ENCODE measurements at places on chromosomes 3 and 15.
A peak's percentile ranks its signal among the peaks of the same experiment; 100 is the strongest.

DNA sequence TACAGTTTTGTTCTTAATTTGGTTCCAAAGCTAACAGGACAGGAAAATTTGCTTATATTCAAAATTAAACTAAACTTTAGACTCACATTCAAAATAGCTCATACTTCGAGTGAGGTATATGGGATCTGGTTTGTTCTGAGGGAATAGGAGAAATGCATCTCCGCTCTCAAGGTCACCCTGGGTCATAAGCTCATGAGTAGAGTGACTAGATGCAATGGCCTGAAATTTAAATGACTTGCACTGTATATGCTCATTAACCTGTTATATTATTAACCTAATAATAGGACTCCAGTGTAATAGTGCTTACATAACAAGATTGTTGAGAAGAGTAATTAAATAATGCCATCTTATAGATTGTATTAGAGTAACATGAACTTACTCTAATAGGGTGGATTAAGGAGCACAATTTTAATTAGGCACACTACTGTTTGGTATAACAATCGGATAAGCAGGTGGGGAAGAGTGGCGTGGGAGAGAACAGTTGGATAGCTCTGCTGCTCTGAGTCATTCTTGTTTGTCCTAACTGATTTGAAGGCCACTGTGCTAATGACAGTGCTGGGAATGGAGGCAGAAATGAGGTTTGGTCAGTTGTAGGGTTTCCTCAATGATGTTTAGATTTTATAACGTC is 5.2 kb downstream of the NKTR start:
- no peak for DNase-seq

GRCh38 chr3:141526709-141527108 is 39.9 kb downstream of the RASA2 start:
- DNase-seq = no peak

DNA sequence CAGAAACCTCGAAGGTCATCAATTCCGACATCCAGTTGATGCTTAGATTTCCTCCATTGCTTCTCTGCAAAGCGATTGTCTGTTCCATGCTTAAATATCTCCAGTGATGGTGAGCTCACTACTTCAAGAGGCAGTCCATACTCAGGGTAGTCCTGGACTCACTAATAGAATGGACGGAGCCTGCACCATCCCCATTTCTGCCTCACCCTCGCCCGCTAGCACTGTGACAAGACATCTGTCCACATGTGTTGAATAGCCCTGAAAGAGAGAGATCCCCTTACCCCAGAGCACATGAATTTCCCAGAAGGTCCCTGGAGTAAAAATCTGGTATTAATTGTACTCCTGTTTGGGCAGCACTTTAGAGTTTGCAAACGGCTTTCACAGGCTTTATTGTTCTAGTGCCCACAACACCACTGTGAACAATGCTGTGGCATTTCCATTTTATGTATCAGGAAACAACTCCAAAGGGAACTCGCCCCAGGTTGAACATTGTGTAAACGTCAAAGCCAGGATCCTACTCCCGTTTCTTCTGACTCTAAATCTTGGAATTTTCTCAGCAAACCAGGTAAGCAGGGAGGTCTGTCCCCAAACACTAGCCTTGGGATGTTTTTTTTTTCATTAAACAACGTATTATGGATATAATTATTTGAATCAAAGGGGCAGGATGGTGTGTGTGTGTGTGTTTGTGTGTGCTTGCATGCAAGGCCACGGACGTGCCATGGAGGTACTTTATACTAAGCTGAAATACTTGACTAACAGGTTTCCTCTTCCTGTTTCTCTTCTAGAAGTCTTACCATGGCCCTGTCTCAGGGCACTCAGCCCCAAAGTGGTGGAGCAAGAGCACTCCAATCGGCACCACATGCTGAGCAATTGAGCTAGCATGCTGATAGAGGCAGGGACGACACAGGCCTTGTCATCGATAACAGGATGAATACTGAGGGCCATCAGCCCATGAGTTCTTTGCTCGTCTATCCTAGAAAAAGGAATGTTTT is 198.3 kb downstream of the OPA1 start:
- DNase-seq = no peak

GRCh38 chr15:78455749-78456148 is 17.7 kb downstream of the IREB2 start:
- no peak for DNase-seq

DNA sequence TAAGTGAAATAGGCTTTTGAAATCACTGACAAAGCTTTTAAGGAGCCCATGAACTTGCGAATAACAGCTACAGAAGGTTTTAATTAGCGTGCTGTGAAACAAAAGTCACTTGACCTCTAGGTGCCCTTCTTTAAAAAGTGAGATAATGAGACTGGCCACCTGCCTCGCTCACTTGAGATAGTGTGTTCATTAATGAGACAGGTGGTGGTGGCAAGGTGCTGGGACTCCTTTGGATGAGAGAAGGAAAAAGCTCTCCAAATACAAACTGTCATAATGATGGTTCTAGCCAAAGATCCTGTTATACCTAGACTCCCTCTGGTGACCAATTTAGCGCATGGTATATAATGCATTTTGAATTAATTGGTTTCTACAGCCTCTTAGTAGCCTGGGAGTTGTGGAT is 22.7 kb upstream of the IREB2 start:
- DNase-seq = no peak

- no peak for DNase-seq
Observed at GRCh38 chr3:175274056-175274455, 414.9 kb downstream of the NAALADL2 start.

- DNase-seq = no peak
Observed at GRCh38 chr3:172280406-172281051, 167.7 kb downstream of the GHSR start.

DNA sequence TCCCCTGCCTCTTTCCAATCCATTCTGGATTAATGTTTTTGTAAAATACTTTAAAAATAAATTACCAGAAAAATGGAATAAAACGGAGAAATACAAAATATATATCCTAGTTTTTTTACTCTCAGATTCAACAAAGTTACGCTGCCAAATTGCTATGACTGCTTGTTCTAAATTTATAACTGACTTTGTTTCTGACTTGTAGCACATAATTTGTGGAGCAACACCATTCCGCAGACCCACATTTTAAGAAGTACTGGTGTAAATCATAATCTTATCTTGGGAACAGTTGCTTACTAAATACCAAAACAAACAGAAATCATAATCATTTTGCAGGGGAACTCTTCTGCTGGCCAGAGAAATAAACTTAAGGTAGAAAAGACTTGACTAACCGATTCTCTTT is 339.4 kb upstream of the CBLB start:
- DNase-seq = no peak

DNA sequence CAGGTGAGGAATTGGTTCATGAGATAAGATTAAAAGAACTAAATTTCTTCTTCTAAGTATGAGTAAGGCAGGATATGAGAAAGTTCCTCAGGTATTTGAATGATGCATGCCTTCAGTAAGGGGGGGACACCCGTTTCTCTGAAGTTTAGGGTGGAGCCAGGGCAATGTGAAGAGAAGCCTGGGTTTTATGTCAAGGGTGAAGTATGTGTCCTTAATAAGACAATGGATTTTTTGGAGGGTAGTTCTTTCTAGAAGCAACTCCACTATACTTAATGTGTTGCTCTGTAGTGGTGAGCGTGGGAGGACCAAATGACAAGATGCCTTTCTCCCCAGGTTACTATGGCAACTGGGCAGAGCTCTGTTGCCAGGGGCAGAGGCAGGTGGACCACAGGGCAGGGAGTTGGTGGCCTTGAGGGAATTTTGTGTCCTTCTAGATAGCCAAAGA is 44.0 kb downstream of the PHLDB2 start:
- DNase-seq = no peak

- no peak for DNase-seq
Observed at GRCh38 chr15:70604666-70605315, 158.6 kb downstream of the UACA start.

DNA sequence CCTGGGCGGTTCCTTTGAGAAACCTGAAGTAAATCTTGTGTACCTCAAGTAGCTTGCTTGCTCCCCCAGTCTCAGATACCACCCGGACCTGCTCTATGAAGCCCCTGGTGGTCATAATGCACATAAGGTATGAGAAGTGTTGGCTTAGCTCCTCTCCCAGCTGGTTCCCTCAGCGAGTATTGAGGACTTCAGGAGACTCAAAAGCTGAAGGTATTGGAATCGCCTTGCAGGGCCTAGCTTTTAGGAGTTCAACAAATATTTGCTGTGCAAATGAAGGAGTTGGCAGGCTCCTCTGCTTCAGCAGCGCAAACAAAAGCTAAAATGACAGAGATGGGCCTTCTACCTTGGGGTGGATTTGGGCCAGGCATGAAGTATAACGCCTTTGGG is 1.7 kb downstream of the CMTM8 start:
- DNase-seq = peak; percentile 16

- DNase-seq = no peak
Observed at GRCh38 chr15:40785164-40785563, 15.4 kb downstream of the C15orf62 start.

DNA sequence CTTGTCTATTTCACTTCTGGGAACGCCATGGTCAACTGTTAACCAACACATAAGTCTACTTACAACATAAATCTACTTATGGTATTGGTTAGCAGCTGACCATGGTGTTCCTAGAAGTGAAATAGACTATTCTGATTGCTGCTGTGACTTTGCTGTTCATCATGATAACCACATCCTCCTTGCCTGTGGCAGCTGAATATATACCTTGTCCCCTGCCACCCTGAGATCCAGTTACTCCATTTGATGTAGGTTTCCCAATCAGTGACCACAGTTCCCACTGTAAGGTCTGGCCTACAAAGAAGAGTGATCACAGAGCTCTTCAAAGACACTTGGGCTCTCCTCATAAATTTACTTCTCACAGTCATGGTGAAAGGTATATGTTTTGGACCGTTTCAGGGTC is 66.8 kb upstream of the ALDH1A3 start:
- DNase-seq = no peak

DNA sequence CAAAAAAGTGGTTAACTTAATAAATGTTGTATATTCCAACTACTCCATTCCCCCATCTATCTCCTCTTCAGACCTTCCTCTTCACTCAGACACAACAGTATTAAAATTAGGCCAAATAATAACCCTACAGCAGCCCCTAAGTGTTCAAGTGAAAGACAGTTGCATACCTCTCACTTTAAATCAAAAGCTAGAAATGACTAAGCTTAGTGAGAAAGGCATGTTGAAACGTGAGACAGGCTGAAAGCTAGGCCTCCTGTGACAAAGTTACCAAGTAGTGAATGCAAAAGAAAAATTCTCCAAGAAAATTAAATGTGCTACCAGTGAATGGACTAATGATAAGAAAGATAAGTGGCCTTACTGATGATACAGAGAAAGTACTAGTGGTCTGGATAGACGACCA is 71.7 kb downstream of the ANKRD28 start:
- no peak for DNase-seq

GRCh38 chr15:81006124-81006523 is 5.4 kb downstream of the TLNRD1 start:
- DNase-seq = no peak

DNA sequence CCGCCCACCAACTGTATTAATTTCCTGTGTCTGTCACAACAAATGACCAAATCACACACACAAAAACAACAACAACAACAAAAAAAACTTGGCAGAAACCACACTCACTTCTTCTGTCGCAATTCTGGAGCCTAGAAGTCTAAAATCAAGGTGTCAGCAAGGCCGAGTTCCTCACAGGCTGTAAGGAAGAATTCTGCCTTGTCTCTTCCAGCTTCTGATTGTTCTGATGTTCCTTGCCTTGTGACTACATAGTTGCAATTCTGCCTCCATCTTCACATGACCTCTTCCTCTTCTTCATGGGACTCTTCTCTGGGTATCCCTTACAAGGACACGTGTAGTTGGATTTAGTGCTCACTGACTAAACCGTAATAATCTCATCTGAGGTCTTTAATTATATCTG is 61.4 kb downstream of the IL12A start:
- no peak for DNase-seq

- DNase-seq = no peak
Observed at GRCh38 chr3:69162308-69162980, 40.0 kb upstream of the LMOD3 start.

- no peak for DNase-seq
Observed at GRCh38 chr3:46708401-46709156, 7.4 kb downstream of the TMIE start.

DNA sequence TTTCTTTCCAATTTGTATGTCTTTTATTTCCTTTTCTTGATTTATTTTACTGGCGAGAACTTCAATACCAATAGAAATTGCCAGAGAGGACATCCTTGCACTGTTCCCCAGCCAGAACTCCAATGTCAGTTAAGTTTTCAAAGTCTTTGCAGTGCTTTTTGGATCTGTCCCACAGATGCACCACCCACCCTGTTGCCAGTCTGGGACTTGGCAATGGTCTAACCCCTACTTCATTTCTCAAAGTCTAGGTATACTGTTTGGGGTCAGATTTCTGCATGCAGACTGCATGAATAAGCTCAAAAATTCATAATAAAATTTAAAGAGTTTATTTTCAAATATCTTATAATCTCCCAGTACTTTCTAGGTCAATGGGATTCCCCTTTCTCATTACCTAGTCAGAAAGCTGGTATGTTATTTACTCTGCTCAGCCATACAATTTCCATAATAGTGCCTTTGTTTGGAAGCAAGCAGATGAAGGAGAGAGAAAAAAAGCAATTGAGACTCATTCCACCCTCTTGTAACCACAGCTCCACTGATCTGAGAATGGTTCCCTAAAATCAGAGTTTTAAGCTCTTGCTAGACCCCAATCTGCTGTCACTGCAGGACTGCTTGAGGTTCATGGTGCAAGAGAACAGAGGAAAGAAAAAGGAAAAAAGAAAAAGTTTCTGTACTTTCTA is 125.9 kb upstream of the PLXND1 start:
- DNase-seq = no peak

GRCh38 chr3:98743071-98743470 is 20.1 kb upstream of the ST3GAL6 start:
- DNase-seq = no peak

GRCh38 chr3:148030975-148031374 is 621.8 kb downstream of the ZIC1 start:
- DNase-seq = no peak

- no peak for DNase-seq
Observed at GRCh38 chr3:127867986-127868385, 45.7 kb upstream of the MGLL start.

DNA sequence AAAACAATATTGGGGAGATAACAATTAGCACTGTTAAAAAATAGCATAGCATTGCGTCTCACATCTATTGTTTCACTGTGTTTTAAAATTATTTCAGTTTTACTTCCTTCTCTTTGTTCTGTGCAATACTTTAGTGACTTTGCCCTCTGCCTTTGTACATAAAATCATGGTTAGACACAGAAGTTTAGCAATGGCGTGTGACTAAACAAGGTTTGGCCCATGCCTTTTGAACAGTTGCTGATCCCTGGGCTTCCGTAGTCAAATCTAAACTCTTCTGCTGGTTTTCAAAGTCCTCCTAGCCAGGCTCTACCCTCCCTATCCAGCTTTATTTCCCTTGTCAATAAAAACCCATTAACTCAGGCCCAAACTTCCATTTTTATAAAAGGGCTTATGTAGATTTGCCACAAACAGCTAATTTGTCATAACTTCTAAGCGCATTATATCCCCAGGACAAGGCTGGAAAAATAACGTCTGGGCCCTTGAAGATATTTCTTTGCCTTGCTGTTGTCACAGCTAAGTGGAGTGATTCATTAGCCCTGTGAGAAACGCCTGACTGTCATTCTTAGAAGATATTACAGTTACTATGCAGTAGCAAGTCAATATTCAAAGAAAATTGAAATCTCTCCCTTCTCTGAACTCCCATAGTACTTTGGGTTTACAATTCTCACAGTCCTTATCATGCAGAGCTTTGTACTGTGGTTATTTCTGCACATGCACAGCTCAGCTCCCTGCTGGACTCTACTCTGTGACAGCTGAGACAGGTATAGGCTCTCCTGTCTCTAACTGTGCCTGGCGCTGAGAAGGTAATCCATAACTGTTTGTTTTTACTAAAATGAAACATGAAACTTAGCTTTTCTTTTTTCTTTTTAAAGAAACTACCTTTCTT is 123.4 kb upstream of the SLC24A5 start:
- DNase-seq = no peak
